Esophagus squamous epithelium (tissue), 5 donors: ENCODE measurements at places on chromosomes 6 and 20.

DNA sequence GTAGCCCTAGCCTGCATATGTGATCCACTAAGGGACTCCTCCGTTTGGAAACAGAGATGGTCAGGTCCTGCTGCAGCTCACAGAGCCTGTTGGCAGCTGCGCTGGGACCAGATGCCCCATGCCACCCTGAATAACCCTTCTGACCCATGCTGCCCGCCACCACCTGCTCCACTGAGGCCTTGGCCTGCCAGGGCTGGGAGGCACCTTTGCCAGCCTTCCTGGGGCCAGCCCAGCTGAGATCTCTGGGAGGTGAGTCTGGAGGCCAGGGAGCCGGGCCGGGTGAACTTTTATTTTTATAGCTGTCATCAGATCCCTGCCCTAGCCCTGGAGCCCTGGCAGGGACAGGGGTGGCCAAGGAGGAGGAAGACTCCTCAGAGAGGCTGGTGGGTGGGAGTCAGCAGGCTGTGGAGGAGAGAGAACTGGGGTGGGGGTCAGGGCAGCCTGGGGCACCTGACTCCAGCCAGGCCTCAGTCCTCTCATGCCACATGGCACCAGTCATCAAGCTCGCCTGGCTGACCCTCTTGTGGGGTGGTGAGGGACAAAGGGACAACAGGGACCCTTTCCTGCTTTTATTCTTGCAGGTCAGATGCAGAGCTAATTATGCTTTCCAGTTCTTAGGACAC lies 10.0 kb downstream of the CEBPB start:
- no peak for DNase-seq

DNA sequence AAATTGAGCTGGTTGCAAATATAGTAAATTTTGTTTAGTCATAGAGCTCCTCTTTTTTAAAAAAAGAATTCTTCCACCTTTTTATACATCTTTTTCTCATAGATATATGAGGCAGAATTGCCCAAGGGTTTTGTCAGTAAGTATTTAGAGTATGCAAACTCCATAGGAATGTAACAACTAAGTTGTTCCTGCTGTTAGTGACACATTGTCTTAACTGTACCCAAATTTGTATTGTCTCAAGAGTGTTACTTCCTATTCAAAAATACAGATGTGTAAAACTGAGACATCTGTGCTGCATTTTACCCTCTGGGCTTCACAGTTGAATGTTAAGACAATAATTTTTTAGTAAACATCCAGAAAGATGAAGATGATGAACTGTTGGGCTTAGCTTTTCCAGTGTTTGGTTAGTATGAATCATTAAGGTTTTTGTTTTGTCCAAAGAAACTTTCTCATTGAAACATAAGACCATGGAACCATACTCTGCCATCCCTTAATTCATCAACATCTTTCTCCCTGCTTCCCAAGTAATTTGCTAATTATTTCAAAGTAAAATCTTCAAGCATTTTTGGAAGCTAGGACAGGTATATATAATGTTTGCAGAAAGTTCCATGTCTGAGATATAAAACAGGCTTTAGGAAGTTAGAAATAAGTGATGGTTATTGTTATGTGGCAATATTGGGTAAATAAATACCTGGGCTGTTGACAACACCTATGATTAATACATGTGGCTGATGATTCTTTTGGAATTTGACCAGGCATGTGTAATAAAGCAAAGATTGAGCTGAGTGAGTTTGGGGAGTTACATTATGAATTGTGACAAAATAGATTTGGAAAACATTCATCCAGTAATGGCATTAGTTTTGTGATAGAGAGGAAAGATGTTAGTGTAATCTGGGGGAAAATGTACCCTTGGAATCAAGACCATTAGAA lies 11.2 kb downstream of the OGFRL1 start:
- DNase-seq: no peak

DNA sequence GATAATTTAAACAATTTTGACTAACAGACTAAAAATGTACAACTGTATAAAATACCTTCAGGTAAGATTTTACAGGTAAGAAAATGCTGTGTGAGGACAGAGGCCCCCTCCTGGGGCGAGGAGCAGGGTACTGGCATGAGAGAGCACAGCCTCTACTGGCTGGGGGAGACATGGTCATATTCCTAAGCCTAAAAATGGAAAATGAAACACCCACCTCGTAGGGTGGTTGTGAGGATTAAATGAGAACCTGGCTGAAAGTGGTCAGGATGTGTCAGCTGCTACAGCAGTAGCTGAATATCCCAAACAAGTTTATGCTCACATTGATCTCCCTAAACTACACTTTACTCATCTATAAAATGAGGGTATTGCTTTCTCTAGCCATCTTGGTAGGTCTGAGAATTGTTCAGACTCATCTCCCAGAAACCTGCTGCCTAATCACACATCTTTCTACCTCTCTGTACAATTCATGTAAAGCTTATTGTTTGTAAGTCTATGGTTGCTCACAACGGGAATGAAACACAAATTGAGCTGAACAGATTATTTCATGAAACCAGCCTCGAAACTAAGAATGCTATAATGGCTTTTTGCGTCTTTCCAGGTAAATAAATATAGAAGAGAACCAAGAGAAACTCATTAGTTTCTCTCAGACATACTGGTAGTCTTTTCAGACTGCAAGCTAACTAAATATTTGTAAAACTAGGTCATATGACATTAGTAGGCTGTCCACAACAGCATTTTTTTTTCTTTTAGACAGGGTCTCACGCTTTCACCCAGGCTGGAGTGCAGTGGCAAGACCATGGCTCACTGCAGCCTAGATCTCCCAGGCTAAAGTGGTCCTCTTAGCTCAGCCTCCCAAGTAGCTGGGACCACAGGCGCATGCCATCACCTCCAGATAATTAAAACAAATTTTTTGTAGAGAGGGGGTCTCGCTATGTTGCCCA lies 69.6 kb downstream of the POPDC3 start:
- no peak for DNase-seq

DNA sequence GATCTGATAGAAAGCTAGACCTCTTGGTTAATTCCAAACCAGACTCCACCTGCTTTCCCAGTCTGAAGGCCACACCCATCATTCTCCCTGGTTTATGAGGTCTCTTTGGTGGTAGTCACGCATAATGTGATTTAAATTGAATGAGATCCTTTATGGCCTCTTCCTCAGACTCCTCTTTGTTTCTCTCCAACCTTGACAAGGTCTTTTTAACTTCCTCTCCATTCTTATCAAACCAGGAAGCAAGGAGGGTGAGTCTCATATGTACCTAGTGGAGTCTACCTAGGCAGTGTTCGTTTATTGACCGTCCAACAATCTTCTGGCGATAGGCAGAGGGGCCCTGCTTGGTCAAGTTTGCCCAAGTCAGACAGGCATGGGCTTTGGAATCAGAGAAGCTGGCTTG lies 184.2 kb upstream of the LAMP5 start:
- DNase-seq: no peak

DNA sequence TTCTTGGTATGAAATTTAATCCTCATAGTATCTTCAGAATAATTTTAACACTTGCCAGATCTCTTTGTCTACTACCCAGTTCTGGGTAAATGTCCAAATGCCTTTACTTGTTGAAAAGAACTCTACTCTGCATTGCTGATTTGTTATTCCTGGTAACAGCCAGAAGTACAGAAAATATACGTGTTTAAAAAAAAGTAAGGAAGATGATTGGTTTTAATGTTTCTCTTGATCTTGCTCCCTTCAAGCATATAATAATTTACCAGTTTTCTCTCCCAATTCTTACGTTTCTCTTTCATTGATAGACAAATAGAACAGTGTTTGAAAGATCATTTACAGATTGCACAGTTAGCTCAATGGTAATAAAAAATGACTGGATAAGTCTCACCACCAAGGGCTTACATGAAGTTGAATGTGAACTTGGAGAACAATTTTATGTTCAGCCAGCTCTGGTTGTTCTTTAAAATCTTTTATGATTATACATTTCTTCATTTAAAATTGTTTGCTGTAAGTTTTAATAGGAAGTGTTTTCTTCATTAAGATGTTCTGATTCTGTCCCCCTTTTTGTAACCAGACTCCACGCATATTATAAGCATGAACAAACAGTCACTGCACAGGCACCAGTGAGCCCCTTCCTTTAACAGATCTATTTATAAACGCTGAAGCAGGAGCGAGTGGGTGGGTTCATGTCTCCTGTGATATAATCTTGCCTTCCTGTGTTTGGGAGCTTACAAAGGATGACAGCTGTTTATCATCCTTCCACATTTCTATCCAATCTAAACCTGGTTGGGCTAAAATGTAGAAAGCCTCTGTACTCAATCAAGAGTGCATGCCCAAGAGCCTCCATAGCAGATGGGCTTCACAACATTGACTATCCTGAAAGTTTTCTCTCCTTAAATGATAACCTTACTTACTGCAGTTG lies 299.5 kb downstream of the PRL start:
- DNase-seq: no peak
